SK-N-MC (cell line): ENCODE measurements at places on chromosomes 3 and 15.

DNA sequence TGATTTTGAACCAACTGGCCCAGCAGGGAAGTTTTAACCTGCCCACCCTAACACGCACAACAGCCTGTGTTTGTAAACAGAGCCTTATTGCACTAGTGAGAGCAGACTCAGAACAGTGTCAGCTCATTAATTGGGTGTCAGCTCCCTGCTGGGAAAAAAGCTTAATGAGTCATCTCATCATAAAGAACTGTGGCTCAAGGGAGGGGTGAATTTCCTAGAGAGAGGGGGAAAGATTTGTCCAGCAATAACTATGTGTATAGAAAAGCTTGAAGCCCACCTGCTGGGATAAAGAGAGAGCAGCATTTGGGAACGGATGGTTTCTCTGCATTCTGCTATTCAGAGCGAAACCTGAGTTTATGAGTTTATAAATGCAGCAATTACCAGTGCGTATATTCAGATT is 48.9 kb upstream of the GMNC start:
- peak; percentile 5 for DNase-seq

GRCh38 chr3:42780398-42780797 is 7.3 kb upstream of the CCDC13 start:
- DNase-seq: no peak

DNA sequence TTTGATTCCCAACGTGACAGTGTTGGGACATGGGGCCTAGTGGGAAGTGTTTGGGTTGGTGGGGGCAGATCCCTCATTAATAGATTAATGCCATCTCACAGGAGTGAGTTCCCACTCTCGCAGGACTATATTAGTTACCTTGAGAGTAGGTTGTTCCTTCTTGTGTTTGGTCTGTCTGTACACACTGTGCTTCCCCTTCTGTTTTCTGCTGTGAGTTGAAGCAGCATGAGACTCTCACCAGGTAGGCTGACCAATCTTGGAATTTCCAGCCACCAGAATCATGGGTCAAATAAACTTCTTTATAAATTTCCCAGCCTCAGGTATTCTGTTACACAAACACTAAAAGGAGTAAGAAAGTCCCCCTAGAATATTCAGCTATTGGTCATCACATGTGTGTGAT is 145.4 kb downstream of the ERC2 start:
- no peak for DNase-seq

- DNase-seq: no peak
These were observed 10.9 kb upstream of the SRGAP3 start for GRCh38 chr3:9260305-9260704.

DNA sequence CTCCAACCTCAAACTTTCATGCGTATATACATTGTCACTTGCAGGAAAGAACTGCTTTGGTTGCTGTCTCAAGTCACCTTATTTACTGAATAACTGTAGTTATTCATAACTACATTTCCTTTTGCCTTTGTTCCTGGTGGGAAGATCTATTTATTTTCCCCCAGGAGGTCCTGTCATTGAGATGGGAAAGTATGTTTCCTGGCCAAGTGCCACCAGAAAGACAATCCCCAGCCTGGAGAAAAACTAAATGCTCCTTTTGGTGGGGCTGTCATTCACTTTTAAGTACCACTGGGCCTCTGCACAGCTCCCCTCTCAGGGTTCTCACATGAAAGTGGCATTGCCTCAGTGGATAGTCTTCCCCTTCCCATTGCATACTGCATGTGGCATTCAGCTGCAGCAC is 59.8 kb downstream of the LRRC3B start:
- no peak for DNase-seq

DNA sequence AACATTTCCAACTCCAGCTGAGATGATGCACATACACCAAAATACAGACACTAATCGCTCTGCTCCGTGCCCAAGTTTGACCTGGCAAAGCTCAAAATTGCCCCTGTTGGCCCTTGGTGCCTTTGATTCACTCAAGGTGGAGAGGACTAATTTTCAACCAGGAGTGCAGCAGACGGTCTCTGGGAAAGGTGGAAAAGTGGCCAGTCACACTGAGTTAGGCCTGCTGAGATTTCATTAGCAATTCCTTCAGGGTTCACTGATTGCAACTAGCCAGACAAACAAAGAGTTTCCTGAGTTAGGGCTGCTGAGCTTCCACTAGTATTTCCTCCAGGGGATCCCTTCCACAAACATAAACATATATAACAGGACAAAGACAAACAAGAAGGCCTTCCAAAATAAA is 28.7 kb upstream of the LHFPL4 start:
- no peak for DNase-seq

GRCh38 chr15:58344213-58345070 is 87.3 kb upstream of the LIPC start:
- DNase-seq: no peak

DNA sequence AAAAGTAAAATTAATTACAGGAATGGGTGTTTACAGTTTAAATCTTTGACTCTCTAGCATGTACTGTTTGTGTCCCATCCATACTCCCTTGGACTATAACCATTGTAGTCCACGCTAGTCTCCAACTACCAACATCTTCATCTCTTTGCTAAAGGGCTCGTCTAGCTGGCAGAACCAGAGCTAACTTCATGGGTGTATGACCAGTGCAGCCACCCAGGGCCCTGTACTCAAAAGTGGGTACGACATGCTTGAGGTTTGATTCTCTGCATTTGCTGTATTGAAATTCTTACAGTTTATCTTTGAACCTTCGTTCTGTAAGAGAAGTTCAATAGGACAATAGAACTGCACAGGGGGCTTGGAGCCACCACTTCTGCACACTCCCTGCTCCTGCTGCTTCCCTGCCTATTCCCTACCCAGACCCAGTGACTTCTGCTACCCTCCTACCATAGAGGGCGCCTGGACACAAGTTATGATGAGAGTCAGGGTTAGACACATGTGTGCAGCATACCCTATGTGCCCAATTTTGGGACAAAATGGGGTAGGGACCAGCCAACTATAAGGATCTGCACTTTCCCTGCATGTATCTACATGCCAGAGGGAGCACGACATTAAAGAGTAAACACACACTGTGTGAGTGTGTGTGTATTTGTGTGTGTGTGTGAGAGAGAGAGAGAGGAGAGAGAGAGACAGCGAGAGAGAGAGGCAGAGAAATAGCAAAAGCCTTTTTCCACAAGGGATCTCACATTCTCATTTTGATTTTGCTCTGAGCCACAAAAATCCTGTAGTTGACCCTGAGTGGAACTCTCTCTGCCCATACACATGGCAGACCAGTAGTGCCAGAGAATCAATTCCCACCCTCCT is 59.0 kb upstream of the NECTIN3 start:
- no peak for DNase-seq

DNA sequence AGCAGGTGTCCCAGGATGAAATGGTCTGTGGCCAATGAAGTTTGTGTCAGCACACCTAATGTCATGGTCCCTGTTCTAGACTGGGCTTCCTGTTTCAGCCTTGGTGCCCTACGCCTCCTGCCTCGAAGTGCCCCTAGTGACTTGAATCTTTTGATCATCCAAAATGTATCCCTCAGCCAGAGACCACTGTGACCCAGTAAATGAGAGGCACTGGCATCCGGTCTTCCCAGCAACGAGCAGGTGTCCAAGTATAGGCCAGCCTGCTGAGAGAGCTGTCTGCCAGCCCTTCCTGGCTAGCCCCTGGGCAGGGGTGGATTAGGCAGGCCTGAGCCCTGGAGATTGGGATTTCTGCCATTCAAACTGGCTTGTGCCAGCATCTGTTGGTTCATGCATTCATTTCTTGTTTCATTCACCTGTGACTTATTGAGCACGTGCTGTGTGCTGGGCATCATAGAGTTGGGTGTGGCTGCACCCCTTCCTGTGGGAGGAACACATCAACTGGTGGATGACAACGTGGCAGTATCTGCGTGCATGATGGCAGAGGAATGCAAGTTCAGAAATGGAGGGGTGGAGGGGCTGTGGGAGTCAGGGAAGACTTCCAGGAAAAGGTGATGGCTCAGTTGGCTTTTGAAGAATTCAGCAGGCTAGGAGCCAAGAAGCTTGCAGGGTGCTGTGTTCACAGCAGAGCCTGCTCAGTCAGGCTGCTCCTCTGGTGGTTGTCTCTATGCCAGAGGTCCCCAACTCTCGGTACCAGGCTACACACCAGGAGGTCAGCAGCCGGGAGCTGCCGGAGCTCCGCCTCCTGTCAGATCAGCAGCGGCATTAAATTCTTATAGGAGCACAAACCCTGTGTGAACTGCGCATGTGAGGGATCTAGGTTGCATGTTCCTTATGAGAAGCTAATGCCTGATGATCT is 21.6 kb downstream of the ESYT3 start:
- no peak for DNase-seq

GRCh38 chr15:22980189-22981050 is at the start of gene CYFIP1:
CYFIP1 (minus strand) TSS chr15:22980368; CDS start chr15:22947285, 33,083 bp downstream.
- no peak for DNase-seq

GRCh38 chr3:94004301-94004910 is 24.0 kb downstream of the STX19 start:
- DNase-seq: peak; percentile 51

DNA sequence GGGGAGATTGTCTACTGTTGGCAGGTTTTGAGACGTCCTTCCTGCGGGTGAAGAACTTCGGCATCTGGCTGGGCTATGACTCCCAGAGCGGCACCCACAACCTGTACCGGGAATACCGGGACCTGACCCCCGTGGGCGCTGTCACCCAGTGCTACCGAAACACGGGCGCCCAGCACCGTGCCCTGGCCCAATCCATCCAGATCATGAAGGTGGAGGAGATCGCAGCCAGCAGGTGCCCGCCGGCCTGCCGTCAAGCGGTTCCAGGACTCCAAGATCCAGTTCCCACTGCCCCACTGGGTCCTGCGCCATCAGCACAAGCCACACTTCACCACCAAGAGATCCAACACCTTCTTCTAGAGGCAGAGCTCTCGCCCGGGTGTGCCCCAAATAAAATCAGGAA is 194.9 kb upstream of the EPHA6 start:
- no peak for DNase-seq

- DNase-seq: no peak
These were observed 256.4 kb upstream of the MCTP2 start for GRCh38 chr15:93974804-93975481.

GRCh38 chr3:124202754-124203153 is 210.8 kb upstream of the ROPN1 start:
- no peak for DNase-seq

DNA sequence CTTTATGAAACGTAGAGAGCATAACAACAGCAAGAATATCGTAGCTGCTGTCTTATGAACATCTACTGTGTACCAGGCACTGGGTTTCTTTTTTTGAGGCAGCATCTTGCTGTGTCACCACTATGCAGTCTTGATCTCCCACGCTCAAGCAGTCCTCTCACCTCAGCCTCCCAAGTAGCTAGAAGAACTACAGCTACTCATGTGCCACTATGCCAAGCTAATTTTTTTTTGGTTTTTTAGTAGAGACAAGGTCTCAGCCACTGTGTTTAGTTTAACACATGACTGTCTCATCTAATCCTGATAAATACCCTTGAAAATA is 129.9 kb downstream of the VGLL4 start:
- DNase-seq: no peak

DNA sequence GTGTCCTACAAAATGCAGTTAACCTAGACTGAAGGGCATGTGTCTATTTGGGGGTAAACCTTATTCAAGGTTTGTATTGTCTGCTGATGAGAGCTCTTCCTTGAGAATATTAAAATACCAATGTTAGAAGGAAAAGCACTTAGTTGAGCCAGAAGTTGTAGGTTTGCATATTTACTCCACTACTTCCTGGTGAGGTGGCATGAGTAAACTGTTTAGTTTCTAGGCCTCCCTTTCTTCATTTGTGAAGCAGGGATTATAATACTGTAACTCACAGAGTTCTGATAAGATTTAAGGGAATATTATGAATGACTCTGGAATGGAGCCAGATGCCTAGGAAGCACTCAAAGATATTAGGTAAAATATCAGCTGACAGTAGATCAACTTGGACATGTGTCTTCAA is 46.7 kb downstream of the CD200R1L start:
- DNase-seq: no peak

DNA sequence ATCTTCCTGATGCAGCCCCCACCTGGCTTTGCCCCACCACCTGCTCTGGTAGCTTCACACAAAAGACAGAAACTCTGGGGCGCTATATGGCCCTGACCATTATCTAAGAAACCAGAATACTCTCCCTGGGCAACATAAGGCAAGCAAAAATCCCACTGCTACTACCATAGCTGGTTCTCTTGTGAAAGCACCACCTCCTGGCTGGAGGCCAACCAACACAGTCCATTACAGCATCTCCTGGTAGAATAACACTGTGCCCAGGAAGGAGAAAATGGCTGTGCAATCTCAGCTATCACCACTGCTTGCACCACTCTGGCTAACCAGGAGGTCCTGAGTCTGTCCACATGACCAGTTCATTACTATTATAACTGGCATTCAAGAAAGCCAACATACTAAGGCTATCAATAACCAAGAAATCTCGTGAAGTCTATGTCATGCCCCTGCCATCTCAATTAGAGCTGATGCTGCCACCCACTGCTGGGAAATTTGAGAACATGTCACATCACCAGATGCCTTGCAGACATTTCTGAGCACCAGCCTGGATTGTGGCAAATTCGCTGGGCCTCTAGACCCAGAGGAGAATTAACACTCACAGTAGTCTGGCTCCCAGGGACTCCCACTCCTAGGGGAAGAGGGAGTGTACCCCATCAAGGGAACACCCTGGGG is 1114.8 kb downstream of the ROBO2 start:
- DNase-seq: no peak

DNA sequence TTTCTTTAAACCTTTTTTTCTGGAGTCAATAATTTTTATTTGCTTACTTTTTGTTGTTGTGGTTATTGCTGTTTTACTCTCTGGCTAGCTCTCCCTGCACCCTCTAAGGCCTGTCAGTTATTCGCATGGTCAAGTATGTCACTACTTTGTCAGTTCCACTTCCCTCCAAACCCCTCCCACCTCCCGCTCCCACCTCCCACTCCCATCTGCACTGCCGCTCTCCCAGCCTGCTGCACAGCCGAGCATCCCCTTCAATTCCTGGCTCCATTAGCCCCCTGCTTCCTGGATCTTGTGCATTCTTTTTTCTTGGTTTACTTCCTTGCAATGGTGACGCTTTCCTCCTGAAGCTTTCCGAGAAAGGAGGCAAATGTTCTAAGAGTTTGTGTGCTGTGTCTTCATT is 218.0 kb downstream of the XXYLT1 start:
- no peak for DNase-seq

- no peak for DNase-seq
These were observed 72.7 kb downstream of the FBN1 start for GRCh38 chr15:48572823-48573222.

- no peak for DNase-seq
These were observed 184.6 kb downstream of the ATP10A start for GRCh38 chr15:25678500-25678855.

GRCh38 chr3:128050597-128050996 is 1.6 kb upstream of the SEC61A1 start:
- no peak for DNase-seq

DNA sequence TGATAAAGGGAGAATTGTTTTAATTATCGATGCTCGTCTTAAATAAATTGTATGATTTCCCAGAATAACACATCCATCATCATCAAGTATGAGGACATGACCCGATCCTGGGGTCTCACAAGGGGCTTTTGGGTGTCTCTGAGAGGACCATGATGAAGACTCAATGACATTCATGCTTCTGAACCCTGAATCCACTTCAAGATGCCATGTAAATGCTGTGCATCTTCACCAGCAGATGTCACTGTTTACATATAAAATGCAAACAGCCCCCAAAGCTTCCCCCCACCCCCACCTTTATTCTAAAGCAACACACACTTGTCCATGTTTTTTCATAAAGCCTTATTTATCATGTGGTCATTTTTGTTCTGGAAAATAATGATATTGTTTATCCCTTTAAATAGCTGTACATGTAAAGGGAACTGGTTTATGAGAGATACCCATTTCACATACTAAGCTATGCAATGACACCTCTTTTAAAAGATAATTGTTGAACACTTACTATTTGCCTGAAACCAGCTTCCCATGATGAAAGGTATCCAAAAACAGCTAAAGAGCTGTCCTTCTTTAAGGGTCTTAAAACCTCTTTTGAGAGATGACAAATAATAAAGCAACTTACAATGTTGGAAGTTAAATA is 69.7 kb upstream of the UBE3A start:
- no peak for DNase-seq
